NCI-H446 (cell line): ENCODE measurements at places on chromosomes 16 and 17.

- DNase-seq = no peak
Measured at GRCh38 chr17:20158580-20158979, 149.4 kb downstream of the SPECC1 start.

GRCh38 chr17:40191237-40192208 lies 14.3 kb downstream of the RAPGEFL1 start:
- no peak for DNase-seq

- no peak for DNase-seq
Measured at GRCh38 chr16:48112600-48112999, 43.2 kb downstream of the ABCC12 start.

DNA sequence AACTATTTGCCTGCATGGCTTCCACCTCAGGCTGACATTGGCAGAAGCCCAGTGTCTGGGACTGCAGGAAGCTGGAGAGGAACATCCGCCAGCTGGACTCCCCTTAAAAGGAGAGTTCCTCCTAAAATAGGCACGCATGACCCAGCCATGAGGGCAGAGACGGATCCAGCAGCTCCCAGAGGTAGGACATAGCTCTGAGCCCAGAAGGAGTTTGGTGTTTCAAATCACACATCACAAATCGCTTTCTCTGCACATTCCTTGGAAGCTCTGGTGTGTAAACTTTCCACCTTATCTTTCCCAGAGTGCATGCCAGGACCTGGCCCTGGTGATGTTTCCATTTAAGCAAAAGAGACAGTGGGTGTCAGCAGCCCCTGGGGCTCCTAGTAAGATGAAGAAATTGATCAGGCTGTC lies 231.1 kb upstream of the CDH5 start:
- no peak for DNase-seq

DNA sequence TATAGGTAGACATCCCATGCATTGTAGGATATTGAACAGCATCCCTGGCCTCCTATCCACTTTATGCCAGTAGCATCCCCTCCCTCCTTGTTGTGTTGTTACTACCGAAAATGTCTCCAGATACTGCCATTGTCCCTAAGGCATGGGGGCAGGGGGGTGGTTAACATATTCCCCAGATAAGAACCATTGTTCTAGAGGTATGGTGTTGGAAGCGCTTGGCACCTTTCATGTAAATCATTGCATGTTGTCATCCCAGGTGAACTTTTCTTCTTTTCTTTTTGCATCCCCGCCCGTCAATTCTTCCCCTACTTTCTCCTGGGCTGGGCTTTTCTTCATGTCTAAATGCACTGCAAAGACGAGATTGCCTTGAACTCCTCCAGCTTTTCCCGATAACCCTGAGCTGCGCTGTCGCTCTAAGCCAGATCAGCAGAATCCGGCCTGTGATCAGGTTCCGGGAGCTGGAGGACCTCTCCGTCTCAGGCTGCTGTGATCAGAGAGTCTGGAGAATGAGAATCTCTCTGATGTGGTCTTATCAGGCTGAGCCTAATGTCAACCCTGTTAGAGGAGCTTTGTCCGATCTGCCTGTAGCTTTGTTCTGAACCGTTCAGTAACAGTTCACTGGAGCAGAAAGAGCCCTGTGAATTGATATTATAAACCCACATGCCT lies 76.2 kb downstream of the RBFOX1 start:
- no peak for DNase-seq

- no peak for DNase-seq
Measured at GRCh38 chr17:64983708-64984107, 64.4 kb upstream of the LRRC37A3 start.

DNA sequence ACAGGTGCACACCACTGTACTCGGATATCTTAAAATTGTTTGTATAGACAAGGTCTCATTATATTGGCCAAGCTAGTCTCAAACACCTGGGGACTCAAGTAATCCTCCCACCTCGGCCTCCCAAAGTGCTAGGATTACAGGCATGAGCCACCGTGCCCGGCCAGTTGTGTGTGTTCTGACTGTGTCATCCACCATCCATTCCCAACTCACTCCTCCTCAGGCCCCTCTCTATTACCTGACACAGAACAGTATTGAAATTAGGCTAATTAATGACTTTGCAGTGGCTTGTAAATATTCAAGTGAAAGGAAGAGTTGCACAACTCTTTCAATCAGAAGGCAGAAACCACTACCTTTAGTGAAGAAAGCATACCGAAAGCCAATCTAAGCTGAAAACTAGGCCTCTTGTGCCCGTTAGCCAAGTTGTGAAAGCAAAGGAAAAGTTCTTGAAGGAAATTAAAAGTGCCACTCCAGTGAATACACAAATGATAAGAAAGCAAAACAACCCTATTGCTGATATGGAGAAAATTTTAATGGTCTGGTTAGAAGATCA lies 28.7 kb downstream of the GOSR1 start:
- DNase-seq = no peak

DNA sequence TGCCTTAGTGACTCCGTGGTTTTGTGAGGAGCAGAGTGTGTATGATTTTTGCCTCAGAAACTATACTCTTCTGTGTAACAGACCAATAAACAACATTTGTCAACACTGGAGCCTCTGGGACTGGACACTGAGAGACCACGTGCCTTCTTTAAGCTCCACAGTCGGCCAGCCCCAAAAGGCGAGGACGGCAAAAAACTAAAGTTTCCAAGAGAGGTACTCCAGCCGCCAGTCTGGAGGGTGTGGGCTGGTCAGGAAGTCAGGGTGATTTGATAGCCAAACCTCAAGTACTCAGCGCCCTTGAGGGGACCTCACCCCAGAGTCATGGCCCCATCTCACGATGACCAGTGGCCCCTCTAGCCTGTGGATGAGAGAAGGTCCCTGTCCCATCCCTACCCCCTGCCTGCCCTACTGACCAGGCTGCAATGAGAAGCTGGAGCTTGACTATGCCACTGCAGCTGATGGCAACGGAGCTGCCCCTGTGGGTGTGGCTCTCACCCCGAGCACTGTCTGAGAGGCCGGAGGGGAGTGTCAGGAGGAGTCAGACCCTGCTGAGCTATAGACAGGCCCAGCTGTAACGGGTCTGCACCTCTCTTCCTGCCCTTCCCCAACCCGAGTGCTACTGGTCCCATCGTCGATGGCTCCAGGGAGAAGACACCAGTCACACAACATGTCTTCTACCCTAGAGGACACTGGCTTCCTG lies 19.8 kb downstream of the MNT start:
- no peak for DNase-seq

GRCh38 chr17:32388613-32389459 lies 38.9 kb downstream of the ZNF207 start:
- DNase-seq = no peak

DNA sequence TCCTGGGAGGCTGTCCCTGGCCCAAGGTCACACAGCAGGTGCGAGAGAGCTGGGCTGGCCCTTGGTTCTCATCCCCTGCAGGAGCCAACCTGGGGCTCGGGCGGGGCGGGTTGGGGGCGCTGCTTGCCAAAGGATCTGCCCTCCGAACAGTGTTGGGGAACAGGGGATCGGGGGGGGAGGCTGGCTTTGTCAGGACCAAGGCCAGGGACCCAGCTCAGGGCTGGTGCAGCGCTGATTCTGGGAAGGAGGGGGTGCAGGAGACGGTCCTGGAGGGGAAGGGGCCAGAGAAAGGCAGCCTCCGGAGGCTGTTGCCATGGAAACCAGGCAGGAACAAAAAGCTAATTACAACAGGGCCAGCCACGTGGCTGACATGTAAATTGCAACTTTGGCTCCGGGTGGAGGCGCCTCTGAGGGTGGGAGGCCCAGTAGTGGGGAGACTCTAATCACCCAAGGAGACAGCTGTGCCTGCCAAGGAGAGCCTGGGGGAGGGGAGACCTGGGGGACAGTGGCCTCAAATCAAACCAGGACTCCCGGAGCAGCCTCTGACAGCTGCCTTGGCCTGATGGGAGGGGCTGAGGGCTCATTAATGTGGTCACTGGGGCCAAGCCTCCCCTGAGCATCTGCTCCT lies 1.3 kb downstream of the TUBB3 start:
- DNase-seq = peak; percentile 67

GRCh38 chr16:79914961-79915720 lies 314.6 kb upstream of the MAF start:
- DNase-seq = no peak

DNA sequence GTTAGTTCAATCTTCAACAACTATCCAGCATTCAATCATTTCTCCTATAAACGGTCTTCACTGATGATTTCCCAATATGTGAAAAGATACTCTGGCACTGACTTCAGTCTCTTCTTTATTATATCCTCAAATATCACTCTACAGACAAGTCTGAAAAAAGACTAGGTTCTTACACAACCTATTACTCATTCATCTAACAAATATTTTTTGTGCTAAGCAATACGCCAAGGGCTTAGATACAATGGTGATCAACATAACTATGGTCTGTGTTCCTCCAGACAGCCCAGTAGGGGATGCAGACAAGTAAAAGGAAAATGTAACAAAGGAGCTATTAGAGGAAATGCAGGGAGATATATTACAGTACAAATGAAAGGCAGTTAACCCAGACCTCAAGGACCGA lies 63.9 kb downstream of the MYO1D start:
- no peak for DNase-seq

GRCh38 chr17:14212401-14212800 lies 24.3 kb downstream of the CDRT15 start:
- no peak for DNase-seq

- DNase-seq = no peak
Measured at GRCh38 chr17:81097134-81097942, 62.4 kb downstream of the BAIAP2 start.

GRCh38 chr16:21667575-21667974 lies 3.8 kb downstream of the OTOA start:
- DNase-seq = no peak

GRCh38 chr16:80317599-80318037 lies 223.2 kb upstream of the DYNLRB2 start:
- DNase-seq = no peak

DNA sequence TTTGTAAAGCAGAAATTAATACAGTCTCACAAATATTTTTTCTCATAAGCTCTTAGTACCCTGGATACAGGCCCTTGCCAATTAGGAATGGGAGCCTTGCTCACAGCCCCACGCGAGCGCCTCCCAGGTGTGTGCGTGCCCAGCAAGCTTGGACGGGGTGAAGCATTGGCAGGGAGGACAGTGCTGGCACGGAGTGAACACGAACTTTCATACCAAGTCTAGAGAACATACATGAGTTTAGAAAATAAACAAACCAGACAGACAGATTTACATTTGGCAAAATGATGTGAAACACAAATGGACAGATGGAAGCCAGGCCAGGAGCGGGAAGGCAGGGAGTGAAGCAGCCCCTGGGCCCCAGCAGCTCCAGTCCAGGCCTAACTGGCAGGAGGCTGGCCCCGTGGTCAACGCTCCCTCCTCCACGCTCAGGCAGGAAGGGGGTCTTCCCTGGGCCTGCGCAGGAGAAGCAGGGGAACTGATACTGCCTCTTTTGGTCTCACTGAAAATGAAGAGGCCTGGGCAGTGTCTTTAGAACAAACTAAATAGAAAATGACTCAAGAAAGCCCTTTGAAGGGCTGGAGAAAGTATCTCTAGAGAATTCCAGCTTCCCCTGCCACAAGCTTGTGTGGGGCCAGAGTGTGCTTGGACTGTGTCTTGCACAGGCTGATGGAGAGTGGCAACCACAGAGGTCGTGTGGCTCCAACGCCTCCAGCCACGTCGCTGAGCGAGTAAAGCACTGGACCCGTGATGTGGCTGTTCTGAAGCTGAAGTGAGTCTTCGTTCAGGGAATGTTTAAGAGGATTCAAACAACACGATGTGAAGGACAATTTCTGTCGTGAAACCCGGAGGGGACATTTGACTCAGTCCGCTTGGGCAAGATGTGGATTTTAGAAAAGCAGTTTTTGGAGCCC lies 9.9 kb upstream of the FOXJ1 start:
- no peak for DNase-seq

DNA sequence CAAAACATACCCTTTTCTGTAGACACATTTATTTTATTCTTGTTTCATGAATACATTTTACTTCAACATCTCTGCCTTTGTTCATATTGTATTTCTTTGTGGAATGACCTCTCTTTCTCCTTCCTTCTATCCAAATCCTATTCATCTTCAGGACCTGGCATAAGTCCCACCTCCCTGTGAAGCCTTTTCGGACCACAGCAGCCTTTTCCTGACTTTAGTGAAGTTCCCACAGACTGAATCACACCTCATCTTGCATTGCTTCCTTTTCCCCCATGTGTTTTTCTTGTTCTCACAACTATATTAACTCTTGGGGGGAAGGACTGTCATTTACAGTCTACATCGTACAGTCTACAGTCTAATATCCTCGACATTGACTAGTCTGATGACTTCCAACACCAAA lies 58.2 kb downstream of the MFSD11 start:
- DNase-seq = no peak

GRCh38 chr16:46673320-46674013 lies 15.5 kb downstream of the VPS35 start:
- DNase-seq = peak; percentile 44

DNA sequence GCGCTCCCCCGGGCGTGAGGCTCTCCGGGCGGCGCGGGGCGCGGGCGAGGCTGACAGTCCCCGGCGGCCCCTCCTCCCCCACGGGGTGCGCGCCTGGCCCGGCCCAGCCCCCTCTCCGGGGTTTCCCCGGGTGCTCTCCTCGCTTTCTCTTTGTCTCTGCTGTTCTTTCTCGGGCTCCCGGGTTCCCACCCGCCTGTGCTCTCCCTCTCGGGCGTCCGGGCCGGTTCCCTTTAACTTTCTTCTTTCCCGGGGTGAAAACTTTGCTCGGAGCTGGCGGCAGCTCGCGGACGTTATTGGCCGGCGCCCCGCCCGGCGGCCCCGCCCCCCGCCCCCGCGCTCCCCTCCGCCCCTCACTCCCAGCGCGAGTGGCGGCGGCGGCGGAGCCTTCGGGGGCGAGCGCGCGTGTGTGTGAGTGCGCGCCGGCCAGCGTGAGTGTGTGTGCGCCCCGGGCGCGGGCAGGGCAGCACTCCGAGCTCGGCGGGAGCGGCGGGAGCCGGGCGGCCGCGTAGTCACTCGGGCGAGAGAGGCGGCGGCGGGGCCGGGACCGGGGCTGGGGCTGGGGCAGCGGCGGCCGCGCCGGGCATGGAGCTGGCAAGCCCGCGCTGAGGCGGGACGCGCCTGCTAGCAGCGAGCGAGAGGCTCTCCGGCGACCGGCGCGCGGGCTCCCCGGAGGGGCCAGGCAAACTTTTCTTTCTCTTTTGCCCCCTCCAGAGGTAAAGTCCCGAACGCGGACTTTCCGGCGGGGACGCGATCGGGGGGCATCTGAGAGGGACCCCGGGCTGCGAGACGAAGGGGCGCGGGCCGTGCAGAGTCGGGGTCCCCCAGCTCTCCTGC lies at the start of gene NTN1:
Gene NTN1, plus strand, starts transcription at position 353 of the 834 bp plus-strand sequence. CDS start 864 bp downstream, outside the sequence.
- no peak for DNase-seq

GRCh38 chr16:72203401-72203800 lies 31.4 kb upstream of the PMFBP1 start:
- DNase-seq = no peak

- DNase-seq = no peak
Measured at GRCh38 chr17:73137376-73137775, 27.4 kb upstream of the SSTR2 start.
